ENCODE measurements at places on chromosomes 7 and 10.

GRCh38 chr7:24825381-24825794 lies 68.1 kb upstream of the GSDME start:
- peak; percentile 28 for DNase-seq

- DNase-seq, result peak; percentile 38
These were observed 873 bp downstream of the PRKAR2B start for GRCh38 chr7:107045195-107045960.

DNA sequence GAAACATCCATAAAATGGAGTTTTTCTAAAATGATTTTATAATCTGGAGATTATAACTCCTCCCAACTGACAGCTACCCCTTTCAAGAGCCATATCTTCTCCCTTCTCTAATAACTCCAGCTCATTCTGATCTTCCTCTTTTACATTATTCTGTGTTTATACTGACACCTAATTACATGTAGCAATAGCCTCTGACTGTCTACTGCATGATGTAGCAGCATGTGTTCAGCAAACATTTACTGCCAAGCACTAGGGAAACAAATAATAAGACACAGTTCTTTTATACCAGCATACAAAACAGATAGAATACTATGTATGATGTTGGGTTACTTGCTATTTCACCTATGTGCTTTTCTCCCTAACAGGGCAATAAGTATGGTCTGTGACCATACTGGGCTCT lies 20.7 kb downstream of the RBM28 start:
- DNase-seq, result no peak

DNA sequence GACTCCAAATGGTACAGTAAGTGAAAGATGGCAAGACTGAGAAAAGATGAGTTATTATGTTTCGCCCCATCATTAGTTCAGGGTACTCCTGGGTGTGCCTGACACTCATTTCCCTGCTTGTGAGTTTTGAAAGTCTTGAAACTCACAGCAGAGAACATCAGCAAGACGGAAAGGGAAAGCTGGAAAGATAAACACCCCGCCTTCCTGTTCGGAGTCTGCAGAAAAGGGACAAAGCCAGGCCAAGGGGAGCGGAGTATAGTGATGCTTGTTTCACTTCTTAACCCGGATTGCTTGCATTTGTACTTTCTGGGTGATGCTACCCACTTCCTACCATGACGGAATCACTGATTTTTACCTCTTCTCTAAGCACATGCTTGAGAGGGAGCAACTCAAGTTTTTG lies 294.5 kb downstream of the FRMD4A start:
- DNase-seq, result no peak

DNA sequence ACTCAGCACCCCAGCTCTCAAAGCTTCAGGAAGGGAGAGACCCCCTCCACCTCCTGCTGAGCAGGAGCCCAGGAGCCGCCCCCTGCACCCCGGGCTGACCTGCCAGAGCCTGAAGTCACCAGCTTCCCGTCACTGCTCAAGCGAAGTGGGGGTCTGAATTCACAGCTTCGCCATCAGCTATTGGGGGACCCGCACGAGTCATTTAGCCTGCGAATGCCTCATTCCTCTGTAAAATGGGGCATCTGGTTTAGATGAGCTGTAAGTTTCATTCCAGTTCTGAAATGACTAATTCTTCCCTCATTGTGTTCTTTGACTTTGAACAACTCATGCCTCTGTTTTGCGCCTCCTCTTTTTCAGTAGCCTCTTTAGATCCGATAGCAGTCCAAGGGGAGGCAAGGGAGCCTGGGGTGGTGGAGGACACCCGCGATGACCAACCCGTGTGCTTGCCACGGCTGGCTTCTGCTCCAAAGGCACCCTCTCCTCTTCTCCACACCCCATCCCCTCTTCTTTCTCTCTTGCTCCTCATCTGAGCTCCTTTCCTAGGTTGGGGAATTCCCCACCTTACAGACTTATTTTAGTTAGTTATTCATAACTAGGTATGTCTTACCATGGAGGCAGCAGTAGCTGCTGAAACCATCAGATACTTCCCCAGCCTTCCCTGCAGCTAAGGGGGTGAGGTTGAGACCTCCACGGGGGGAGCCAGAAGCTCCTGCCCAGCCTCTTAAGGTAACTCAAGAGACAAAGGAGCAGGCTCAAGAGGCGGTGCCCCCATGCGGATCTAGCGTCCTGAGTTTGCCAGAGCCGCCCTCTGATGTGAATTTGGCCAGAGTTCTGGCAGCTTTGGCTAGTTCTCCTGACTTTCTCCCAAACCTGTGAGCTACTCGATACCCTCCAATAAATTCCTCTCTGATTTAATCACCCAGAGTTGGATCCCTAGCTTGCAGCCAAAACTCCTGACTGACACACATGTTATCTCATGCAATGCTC lies 47.7 kb downstream of the RBM17 start:
- no peak for DNase-seq

DNA sequence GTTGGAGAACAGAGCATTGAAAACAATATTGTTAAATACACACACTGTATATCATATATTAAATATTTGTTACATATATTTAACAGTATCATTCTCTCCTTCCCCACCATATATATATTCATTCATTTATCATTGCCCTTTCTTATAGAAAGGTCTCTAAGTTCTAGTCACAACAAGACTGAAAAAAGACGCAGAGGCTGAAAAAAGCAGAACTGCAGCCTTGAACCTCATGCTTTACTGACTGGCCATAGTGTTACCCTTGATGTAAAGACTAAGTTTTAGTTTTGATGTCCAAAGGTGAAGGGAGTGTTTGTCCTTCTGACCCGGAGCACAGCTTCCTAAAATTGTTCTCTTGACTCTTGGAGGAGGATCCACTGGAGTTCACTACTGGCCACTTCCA lies 247.9 kb downstream of the PTEN start:
- DNase-seq, result no peak
